ENCODE measurements at places on chromosomes 16 and 17.

- no peak for ATAC-seq
These were observed 39.4 kb upstream of the DHX8 start for GRCh38 chr17:43444223-43445008.

DNA sequence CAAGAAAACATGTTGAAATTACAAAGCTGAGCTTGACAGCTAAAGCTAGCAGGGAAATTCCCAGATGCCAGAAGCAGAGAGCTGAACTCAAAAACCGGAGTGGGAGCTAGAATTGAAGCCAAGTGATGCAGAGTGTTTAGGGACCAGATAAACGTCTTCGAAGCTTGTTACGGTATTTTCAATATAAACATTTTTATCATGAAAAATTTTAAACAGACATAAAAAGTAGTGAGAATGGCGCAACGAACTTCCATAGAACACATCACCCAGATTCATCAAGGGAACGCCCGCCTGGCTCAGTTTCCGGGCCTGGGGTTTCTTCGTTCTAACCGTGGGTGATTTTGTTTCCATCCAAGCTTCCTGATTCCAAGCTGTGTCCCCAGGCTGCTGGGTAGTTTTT is 18.1 kb downstream of the SPNS2 start:
- ATAC-seq, result no peak

GRCh38 chr17:17500999-17501605 is 4.9 kb upstream of the RASD1 start:
- ATAC-seq, result no peak

- ATAC-seq, result no peak
These were observed 4.6 kb upstream of the ALDOA start for GRCh38 chr16:30060836-30061554.

DNA sequence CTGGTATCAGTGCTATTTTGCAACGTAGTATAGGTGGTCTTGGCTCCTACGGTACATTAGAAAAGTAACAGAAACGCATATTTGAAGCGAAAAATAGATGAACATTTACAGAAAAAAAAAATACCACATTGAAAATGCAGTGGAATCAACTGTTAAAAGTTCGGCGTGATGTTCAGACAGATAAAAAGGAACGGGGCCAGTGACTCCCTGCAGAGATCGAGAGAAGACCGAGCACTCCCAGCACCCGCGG is 440 bp upstream of the ZNF778 start:
- ATAC-seq, result no peak

GRCh38 chr16:69513180-69513966 is 52.4 kb upstream of the NFAT5 start:
- ATAC-seq, result no peak

DNA sequence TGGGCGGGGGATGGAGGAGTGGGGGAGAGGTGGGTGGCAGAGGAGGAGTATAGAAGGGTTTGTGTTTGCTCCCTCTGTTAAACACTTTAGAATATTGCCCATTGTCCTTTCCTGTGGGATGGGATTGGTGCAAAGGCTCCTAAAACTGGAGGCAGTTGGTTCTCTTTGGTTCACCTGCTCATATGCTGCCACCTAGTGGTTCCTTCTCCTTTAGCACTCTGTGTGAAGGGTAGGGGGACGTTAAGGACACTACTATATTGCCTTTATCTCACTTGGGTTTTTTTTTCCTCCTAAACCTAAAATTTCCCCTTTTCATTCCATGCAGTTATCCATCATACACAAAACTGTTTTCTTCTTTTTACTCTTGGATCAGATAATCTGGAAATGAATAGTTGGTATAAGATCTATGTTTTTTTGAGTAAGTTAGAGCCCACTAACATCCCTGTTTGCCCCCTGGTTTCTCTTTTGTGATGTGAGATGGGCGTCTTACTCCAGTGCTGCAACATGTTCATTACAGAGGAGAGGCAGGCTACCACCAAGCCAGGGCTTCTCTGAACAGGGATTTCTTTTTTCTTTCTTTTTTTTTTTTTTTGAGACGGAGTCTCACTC is 23.8 kb downstream of the SNX11 start:
- peak; percentile 70 for ATAC-seq

- no peak for ATAC-seq
These were observed 5.1 kb downstream of the ABCA3 start for GRCh38 chr16:2335286-2335895.

- no peak for ATAC-seq
These were observed 6.7 kb downstream of the NTHL1 start for GRCh38 chr16:2040787-2041522.

GRCh38 chr16:74627506-74628220 is 20.7 kb upstream of the GLG1 start:
- no peak for ATAC-seq

All from activated T-helper 17 cell treated with anti-CD3 and anti-CD28 coated beads, Interleukin-2, amount 50 U/mL, for 72 hours (primary cell).